ENCODE measurements at places on chromosomes 13 and 19. TPM values are rescaled to one million over a fixed set of nuclear protein-coding genes. Genes with fewer than 3 reads are reported as not detected.

DNA sequence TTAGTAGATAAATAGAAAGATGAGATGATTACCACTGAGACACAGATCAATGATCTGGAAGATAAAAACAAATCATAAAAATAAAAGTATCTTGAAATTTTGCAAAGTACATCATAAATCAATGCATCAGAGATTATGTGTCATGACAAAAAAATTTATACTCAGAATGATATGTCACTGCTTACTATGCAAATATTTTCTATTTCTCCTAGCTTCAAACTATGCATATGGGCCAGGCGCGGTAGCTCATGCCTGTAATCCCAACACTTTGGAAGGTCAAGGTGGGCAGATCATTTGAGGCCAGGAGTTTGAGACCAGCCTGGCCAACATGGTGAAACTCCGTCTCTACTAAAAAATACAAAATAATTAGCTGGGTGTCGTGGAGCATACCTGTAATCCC is 17.3 kb upstream of the RBM26 start:
- no peak for DNase-seq
- peaks cover 2% of the 10 kb centered on the region for H3K27me3 ChIP-seq
- H3K36me3 ChIP-seq = no peaks in the 10 kb centered on the region

The DCT gene
- 0.26 TPM for total RNA-seq

DNA sequence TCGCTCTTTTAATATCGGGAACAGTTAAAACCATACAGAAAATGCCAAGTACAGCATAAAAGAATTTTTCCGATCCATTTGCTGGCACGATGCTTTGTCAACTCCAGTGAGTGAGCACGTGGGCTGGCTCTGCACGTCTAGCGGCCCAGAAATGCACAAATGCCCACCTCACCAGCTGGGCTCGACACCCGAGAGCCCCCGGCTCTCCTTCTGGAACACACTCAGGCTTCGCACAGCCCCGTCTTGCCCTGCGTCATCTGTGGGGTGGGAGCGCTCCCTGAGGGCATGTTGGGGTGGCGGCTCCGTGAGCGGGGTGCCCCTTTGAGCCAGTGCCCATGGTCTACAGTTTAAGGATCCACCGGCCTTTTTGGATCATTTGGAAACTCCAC is 24.5 kb downstream of the ATP4B start:
- H3K27ac ChIP-seq = no peak overlapping the region
- peaks cover 26% of the 10 kb centered on the region for H3K36me3 ChIP-seq
- H3K4me3 ChIP-seq = no peak overlapping the region
- DNase-seq = no peak
- H3K27me3 ChIP-seq = no peaks in the 10 kb centered on the region

- no peak overlapping the region for H3K27ac ChIP-seq
- H3K4me3 ChIP-seq = no peak overlapping the region
- no peaks in the 10 kb centered on the region for H3K27me3 ChIP-seq
- peaks cover 21% of the 10 kb centered on the region for H3K36me3 ChIP-seq
Observed at GRCh38 chr19:10612499-10613119, 12.7 kb upstream of the SLC44A2 start.

DNA sequence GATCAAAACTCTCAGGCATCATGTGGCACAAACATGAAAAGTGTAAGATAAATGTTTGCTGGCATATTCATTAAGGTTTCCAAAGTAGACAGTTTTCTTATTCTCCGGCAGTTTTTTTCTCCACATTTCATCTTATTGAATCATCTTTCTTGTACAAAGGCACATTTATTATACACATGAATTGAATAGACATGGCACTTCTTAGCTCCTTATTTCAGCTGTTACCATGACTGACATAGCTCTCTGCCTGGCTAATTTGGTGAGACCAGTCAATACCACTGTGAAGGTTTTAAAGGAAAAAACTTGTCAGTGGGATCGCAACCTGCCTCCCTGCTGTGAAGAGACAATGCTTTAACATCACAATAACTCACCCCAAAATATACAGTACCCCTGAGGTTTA is 285.0 kb upstream of the PCDH20 start:
- DNase-seq = no peak
- H3K36me3 ChIP-seq = no peaks in the 10 kb centered on the region
- H3K27ac ChIP-seq = no peak overlapping the region
- no peaks in the 10 kb centered on the region for H3K27me3 ChIP-seq

- H3K27ac ChIP-seq = no peak overlapping the region
- H3K36me3 ChIP-seq = no peaks in the 10 kb centered on the region
- H3K27me3 ChIP-seq = no peaks in the 10 kb centered on the region
- no peak overlapping the region for H3K4me3 ChIP-seq
- no peak for DNase-seq
- no peaks in the 10 kb centered on the region for H3K4me1 ChIP-seq
Observed at GRCh38 chr13:41520016-41520659, 62.8 kb downstream of the RGCC start.
